ENCODE measurements at places on chromosomes 5 and 9.

DNA sequence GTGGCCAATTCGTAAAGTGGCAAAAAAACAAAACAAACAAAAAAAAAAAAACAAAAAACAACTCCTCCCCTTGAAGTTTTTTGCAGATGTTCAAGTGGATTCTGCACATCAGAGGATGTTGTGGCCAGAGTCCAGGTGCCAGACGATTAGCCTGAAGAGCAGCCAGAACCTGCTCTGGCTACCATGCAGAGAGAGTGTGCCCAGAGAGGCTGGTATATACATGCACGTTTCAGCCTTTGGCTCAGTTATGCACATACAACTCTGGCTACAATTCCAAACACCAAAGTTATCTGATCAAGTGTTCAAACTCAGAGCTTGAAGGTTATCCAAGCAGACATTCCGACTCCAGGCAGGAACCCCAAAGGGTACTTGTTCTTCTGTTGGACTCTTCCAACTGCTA lies 34.7 kb downstream of the GGTA1 start:
- DNase-seq: no peak

DNA sequence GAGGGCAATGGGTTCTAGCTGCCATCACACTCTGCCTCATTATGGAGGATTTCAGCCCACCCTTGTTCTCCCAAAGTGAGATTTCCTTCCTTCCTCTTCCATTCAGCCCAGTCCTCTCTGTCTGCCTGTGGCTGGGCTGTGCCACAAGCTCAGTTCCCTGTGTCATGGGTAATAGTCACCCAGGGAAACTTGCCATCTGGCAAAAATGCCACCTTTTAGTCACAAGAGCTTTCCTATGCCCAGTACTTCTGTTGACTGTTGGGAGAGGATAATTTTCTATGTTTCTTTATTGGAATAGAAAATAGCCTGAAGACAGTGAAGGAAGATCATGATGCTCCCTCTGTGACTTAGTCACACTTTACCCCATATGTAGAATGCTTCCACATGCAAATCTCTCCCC lies 71.4 kb downstream of the TLR4 start:
- no peak for DNase-seq

GRCh38 chr5:115271295-115272050 lies 8.8 kb upstream of the PGGT1B start:
- DNase-seq: no peak

GRCh38 chr9:10876333-10876732 lies 263.5 kb upstream of the PTPRD start:
- DNase-seq: peak; percentile 8

GRCh38 chr5:132080595-132080994 lies 7.0 kb downstream of the CSF2 start:
- DNase-seq: no peak

DNA sequence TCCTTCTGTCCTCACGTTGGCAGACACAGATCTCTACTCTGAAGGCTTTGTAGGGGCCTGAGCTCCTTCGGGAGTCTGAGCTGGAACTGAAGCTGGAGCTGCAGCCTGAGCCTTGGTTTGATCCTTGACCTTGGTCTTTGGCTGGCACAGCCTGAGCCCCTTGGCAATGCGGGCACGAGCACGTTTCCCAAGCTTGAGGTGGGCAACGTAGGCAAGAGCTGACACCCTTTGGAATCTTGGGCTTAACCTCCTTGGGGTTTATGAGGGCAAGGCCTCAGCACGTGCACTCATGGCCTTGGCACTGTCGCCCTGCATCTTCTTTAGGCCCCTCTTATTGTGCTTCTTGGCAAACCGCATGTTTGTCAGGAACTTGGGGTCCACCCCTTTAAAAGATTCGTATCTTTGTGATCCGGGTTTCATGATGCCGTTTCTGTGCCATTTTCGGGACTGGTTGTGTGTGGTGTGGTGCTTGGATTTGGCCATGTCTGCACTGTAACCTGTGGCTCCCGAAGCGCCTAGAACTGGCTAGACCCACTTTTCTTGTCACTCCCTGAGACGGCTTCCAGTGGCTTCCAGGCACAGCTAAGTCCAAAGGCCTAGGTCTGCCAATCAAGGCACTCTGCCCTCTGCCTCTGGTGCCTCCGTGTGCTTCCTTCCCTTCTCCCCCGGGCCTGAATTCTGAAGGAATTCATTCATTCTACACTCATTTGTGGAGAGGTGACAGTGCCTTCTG lies 1.4 kb downstream of the SUSD1 start:
- no peak for DNase-seq

DNA sequence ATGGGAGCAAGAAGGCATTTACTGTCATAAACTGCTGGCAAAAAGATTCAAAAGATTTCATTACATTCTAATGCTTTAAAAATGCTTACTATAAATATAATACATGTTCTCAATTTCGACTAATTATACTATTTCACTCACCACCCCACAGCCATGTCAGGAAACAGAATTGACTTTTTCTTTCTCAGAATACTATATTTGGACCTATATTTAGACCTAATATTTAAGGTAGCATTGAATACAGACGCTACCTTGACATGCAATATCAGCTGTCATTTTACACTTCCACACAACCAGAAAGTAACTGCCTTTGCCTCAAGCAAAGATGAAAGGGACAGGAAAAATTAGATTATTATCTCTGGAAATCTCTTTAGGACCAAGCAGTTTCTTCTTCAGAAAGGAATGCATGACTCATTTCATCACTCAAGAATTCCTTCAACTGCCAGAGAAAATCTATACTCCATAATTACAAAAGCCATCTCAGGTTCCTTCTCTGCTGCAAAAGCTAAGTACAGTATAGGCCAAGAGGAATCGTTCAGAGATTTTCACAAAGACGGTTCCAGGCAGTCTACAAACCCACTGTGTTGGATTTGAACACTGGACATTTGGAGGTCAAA lies 11.8 kb upstream of the UBE2QL1 start:
- DNase-seq: peak; percentile 17

GRCh38 chr9:36132086-36132485 lies 4.4 kb upstream of the GLIPR2 start:
- no peak for DNase-seq

GRCh38 chr5:160646033-160646432 lies 206.0 kb downstream of the ATP10B start:
- DNase-seq: no peak

Data from fibroblast of skin of left quadriceps (primary cell).